ENCODE measurements at places on chromosomes 12 and 14.

- no peak for DNase-seq
Measured at GRCh38 chr14:96158735-96159134, 45.9 kb upstream of the BDKRB2 start.

DNA sequence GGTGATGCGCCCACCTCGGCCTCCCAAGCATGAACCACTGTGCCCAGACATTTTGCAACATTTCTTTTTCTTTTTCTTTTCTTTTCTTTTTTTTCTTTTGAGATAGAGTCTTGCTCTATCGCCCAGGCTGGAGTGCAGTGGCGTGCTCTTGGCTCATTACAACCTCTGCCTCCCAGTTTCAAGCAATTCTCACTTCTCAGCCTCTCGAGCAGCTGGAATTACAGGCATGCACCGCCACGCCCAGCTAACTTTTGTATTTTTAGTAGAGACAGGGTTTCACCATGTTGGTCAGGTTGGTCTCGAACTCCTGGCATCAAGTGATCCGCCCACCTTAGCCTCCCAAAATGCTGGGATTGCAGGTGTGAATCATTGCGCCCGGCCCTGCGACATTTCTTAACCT lies 7.6 kb upstream of the CDC42BPB start:
- DNase-seq: no peak

DNA sequence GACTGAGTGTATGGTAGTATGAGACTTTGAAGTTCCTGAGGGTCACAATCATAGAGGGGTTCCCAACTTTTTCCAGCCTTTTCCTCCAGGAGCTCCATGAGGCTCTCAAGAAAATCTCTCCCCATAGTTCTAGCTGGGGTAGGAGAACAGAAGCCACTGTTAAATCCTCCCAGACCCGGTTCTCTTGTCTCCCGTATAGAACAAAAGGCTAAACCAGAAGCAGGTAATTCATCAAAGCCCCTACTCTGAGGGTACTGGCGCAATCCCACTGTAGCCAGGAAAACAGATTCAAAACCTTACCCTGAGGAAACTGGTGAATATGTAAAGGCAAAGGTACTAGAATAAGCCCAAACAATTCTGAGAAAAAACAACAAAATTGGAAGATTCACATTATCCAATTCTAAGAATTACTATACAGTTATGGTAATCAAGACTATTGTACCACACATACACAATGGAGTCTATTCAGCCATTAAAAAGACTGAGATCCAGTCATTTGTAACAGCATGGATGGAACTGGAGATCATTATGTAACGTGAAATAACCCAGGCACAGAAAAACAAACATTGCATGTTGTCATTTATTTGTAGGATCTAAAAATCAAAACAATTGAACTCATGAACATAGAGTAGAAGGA lies 20.5 kb downstream of the OR8S1 start:
- DNase-seq: no peak

- DNase-seq: no peak
Measured at GRCh38 chr12:113244478-113244958, 23.3 kb downstream of the TPCN1 start.

- no peak for DNase-seq
Measured at GRCh38 chr14:19918553-19919264, 1.7 kb upstream of the OR4K5 start.

- DNase-seq: no peak
Measured at GRCh38 chr12:4091016-4091743, 182.4 kb upstream of the CCND2 start.

- no peak for DNase-seq
Measured at GRCh38 chr12:65637774-65638173, 186.5 kb upstream of the HMGA2 start.

DNA sequence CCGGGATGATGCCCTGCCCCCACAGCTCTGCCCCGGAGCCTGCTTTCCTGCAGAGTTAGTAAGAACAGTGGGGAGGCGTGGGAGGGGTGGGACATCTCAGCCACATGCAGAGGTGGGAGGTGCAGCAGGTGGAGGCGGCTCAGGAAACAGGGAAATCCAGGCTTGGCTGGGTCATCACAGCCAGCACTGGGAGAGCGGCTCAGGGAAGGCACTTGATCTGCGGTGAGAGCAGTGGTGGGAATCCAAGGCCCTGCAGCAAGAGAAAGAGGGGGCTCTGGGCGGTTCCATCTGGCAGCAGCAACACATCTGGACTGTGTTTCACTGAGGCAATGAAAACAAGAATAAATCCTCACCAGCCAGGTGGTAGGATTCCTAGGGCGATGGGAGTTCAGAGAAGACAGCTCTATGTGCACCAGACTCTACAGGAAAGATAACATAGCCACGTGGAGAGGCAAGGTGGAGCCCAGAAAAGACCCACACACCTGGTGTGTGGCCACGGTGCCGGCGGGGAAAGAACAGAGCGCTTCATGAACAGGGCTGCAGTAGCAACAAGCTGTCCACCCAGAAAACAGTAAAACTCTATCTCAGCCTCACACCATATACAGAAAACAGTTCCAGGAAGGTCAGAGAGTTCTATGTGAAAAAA lies 57.6 kb downstream of the CCDC85C start:
- DNase-seq: no peak

DNA sequence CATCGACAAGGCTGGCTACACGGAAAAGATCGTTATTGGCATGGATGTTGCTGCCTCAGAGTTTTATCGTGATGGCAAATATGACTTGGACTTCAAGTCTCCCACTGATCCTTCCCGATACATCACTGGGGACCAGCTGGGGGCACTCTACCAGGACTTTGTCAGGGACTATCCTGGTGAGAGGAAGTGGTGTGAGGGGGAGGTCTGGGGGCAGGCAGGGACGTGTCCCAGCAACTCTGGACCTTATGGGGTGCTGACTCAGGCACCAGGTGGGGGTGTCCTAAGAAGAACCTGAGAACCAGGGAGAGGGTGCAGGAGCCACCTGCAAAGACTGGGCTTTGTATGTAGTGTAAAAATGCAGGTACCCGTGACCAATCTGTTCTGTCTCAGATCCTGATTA lies 5.2 kb downstream of the ENO2 start:
- DNase-seq: no peak

DNA sequence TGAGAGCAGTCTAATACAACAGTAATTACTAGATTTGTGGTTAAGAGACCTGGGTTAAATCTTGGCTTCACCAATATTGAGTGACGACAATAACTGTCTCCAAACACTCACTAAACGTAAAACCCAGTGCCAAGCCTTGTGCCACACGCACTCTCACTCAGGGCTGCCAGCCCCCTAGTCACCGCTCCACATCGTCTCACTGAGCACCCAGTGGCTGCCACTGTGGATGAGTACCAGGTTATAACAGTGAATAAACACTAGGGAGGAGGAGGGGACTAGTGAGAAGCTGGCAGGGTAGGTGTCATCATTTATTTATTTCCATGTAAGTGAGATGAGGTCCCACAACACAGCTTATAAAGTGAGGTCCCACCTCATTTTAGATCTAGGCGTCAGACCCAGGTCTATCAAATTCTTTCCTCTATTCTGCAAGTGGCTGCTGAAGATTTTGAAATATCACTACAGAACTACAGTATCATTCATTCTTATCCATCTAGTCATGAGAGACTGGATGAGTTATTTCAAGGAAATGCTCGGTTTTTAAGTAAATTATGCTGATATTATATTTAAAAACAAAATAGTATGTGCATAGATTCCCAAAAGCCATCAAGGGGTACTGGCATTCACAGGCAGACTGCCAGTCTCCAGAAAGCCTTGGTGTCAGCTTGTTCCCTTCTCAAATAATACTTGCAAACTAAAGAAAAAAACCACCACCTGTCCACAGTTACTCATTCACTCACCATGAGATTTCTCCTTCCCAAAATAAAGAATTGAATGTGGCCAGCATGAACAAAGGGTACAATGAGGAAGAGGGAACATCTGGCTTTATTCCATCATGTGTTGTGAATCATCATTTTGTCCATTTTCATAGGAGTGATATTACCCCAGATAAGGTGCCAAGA lies 84.0 kb downstream of the PTPN21 start:
- no peak for DNase-seq

DNA sequence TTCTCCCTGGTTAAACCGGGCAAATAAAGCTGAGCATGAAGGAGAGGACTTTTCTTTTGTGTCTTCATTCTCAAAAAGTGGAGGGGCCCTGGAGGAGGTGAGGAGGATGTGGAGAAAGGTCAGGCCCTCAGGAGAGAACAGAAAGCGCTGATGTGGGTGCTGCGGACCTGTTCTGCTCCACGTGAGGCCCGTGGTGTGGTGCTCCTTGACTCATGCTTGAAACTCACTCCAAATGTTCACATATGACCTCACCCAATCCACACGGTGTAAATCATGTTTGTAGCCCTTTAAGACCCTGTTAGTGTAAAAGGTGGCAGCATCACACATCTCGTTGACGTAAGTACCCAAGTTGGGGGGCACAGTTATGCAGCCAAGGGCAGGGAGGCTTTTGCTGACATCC lies 126.2 kb downstream of the FOXN3 start:
- DNase-seq: no peak

DNA sequence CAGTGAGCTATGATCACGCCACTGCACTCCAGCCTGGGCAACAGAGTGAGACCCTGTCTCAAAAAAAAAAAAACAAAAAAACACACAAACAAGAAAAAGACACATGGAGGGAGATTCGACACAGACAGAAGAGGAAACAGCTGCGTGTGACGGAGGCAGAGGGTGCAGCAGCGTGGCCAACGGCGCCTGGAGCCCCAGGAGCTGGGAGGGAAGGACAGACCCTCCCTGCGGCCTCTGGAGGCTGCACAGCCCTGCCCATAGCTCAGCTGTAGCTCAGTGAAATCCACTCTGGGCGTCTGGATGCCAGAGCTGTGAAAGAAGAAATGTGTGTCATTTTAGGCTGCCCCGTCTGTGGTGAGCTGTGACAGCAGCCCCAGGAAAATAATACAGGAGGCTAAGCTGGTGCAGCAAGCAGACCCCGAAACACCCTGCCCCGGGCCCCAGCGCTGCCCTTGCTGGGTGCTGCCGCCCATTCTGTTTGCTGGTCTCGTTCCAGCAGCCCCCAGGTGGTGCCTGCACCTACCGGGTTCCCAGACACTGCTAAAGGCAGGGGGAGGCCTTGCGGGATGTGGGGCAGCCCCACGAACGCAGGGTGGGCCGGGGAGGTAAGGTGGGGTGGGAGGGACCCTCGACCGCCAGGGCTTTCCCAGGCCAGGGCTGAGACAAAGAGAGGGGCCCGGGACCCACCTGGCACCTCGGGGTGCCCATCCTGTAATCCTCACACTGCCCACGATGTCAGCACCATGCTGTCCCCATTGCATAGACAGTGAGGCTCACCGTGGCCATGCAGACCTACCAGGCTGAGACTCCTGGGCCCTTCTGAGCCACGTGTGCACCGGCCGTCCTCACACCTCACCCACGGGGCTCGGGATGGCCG lies 21.2 kb downstream of the GALNT9 start:
- DNase-seq: no peak

DNA sequence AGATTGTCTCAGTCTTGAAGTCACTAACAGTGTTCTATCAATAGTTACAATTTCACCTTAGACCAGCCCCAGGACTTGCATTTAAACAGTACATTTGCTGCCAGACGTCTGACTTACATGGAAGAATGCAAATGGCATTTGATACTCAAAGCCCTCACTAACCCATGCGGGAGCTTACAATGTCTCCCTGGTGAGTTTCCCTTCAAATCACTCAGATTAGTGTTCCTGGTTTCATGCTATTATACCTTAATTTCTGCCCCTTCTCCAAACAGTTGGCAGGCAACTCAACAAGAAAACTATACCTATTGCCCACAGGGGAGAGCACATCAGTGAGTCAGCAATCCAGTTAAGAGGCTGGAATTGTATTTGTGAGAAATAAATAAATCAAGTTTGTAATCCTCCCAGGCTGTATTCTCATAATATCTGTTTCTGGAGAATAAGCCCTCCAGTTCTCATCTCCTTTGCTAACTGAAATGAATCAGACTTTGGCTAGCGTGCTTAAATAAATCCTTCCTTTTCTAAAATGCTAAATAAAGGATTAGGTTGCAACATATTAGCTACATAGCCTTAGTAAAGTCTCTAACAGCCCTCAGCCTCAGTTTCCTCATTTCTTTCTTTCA lies 23.7 kb downstream of the GSTZ1 start:
- no peak for DNase-seq

DNA sequence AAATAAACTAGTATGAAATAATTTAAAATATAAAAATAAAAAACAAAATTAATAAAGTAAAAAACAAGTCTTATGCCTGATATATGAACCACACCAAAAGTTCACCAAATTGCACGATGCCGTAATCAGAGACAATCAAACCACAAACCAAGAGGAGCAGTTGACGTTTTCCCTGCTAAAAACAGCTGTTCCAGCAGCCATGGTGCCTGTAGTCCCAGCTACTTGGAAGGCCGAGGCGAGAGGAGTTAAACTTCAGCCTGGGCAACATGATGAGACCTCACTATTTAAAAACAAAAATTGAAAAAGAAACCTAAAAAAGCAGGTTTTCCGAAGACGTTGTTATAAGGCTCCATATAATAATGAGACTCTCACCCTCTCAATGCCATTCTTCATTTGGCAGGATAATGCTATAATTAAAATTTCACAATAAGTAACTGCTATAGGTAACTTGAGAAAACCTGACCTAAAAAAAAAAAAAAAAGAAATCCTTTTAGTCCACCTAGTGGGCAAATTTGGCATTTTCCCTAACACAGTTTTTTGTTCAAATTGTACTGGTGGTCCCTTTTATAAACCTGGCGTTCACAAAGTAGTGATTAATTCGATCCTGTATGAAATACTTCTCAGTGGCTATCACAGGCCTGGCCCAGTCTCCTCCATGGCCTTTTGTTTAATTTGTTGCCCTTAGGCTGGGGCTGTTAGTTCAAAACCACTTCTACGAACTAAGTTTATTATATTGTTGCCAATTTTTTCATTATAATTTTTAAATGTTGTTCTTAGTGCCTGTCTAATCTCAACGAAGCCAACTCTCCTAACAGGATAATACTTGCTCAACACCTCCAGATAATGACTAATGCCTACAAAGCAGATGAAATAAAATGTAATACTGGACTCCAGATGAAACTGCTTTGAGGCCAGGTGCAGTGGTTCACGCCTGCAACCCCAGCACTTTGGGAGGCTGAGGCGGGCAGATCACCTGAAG lies 62.1 kb downstream of the TNFAIP2 start:
- no peak for DNase-seq

GRCh38 chr14:23864259-23864658 lies 89.3 kb upstream of the DHRS4 start:
- DNase-seq: no peak

GRCh38 chr14:52125885-52126284 lies 57.0 kb upstream of the NID2 start:
- DNase-seq: no peak
